ENCODE measurements at places on chromosomes 13 and 19.

DNA sequence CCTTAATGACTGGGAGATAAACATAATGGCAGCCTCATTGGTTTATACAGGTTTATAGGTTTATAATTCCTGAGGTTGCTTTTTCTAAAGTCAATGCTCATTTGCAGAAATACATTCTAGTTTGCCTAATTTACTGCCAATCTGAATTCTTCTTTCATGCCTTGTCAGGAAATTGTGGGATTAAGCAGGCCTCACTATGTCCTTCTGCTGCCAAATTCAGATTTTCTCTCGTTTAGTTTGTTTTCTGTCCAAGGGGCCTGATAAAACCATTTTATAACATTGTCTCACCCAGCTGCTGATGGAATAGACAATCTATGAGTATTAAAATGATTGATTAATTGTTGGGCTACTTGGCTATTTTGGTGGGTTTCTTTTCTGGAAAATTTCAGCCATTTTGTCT lies 42.4 kb upstream of the OBI1 start:
- no peak for DNase-seq

GRCh38 chr19:7471696-7472615 lies 16.9 kb downstream of the PEX11G start:
- no peak for DNase-seq

DNA sequence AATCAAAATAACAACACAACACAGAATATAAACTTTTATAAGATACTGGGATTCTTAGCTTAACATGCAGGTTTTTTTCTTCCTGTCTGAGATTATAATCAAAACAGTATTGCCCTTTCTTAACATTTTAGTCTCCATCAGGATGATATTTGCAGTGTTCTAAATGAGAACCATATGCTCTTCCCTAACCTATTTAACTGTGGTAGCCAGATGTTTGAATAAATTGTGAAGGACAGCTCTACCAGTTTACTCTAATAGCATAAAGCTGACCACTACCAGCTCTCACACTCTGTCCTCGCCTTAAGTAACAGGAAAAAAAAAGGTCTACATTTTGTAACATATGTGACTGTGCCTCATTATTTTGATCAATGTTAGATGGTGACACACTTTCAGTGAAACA lies 618.7 kb upstream of the SGCG start:
- DNase-seq = no peak

DNA sequence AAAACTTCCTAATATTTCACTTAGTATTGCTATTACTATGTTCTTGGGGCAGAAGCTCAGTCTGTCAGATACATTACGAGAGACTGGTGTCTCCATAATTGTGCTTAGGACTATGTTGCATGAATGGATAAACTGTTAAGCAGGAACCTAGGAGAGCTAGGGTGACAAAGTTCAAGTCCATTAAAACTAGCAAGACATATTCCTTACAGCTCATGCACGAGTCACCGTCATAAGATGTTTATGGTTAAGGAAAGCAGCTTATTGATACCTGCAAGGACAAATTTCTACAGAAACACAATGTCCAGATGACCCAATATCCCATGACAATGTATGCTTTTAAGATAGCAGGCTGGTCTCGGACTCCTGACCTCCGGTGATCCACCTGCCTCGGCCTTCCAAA lies 5.7 kb upstream of the ZNF813 start:
- DNase-seq = no peak

DNA sequence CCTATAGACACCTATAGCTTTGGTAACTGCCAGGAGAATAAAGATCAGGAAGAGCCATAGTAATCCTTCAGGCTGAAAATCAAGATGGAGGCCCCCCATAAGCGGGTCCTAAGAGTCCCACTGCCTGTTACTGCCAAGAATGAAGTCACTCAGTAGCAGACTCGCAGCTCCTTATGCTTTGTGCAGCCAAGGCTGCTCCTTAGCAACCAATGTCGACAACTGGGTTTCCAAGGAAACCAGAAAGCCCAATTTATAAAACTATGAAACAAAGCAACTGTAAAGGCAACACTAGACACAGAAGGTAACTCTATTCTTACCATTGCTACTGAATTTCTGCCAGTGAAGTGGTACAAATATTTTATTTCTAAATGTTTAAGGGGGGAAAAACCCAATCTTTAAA lies 56.5 kb downstream of the DCLK1 start:
- DNase-seq = no peak

DNA sequence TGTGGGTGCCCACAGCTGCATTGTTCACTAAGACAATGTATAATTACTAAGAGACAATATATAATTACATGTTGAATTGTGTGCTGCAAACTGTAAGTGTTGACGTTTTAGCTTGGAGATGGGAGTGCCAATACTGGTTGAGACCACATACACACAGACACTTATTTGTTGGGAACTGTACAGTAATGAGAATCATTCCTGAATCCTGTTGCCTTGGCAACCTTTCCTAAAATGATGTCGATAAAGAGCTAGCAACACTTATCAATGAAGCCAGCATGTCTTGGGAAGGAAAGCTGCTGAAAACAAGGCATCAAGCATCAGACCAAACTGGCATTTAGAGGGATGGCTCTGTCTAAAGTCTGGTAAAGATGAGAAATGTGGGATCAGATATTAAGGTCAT lies 51.3 kb downstream of the PCDH8 start:
- no peak for DNase-seq

- no peak for DNase-seq
Observed at GRCh38 chr13:21569686-21570085, 34.3 kb downstream of the MICU2 start.

- no peak for DNase-seq
Observed at GRCh38 chr19:1501200-1501595, 10.2 kb downstream of the REEP6 start.

- no peak for DNase-seq
Observed at GRCh38 chr19:33629826-33630375, 8.1 kb downstream of the CHST8 start.

- no peak for DNase-seq
Observed at GRCh38 chr13:44842158-44842557, 147.1 kb downstream of the NUFIP1 start.

DNA sequence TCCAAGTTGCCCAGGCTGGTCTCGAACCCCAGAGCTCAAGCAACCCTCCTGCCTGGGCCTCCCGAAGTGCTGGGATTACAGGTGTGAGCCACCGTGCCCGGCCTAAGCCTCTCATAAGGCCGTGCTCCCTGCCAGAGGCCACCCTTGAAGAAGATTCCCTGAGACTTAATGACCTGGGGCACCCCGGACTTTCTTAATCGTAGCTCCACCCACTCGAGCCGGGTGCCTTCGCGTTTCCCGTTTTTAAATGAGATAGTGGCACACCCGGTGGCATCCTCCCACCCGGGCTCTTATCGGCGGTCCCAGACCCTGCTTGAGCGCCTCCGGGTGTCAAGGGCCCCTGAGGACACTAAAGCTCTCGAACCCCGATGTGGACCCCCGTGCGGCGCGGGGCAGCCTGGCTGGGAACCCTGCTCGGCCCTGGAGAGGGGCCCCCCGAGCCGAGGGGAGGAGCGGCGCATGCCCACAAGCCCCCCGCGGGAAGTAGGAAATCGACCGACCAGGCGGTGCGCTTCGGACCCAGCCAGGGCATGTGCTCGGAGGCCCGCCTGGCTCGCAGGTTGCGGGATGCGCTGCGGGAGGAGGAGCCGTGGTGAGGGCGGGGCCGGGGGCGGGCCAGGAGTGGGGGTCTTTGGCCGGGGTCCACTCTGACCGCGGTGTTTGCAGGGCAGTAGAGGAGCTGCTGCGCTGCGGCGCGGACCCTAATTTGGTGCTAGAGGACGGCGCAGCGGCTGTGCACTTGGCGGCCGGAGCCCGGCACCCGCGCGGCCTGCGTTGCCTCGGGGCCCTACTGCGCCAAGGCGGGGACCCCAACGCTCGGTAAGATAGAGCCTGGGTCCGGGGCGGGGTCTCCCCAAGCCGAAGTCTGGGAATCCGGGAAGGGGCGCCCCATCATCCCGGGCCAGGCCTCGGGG lies at the start of gene ANKLE1:
TSS of gene ANKLE1 (plus strand) at position 511 of the 914 bp plus-strand sequence. CDS start at position 531, 20 bp downstream.
- no peak for DNase-seq

- DNase-seq = no peak
Observed at GRCh38 chr19:18473003-18473705, 35.2 kb upstream of the ISYNA1 start.

DNA sequence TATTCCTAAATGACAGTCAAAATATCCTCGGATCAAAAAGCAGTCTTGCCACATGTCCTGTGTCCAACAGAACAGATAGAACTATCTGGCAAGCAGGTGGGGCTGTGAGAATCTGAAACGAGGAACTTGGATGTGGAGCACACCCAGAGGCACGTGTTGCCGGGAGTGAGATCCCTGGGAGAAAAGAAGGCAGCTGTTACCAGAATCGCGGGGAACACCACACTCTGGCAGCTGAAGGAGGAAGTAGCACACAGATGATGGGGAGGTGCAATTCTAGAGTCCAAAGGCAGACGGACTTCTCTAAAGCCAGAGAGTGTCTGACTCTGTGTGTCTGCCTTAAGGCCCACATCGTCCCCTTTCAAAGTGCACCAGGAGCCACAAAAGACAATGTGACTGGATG lies 22.3 kb downstream of the SLC7A1 start:
- DNase-seq = no peak
